ENCODE measurements at places on chromosomes 11 and 22. TPM values are rescaled to one million over a fixed set of nuclear protein-coding genes. Genes with fewer than 3 reads are reported as not detected.

Gene DBX1
- not detected for total RNA-seq

GRCh38 chr11:3894128-3894731 lies 38.8 kb downstream of the STIM1 start:
- H3K27me3 ChIP-seq: no peaks in the 10 kb centered on the region
- DNase-seq: no peak
- no peaks in the 10 kb centered on the region for H3K36me3 ChIP-seq
- peak overlapping the region; percentile 70 for H3K27ac ChIP-seq

DNA sequence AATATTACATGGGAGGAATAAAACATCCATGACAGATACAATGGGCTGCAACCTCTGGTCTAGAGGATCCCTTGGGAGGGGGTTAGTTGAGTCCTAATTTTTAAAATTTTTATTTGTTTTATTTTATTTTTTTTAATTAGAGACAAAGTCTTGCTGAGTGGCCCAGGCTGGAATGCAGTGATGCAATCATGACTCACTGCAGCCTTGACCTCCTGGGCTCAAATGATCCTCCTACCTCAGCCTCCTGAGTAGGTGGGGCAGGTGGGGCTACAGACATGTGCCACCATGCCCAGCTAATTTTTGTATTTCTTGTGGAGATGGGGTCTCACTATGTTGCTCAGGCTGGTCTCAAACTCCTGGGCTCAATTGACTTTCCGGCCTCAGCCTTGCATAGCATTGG lies 43.1 kb downstream of the FDX1 start:
- H3K36me3 ChIP-seq: no peaks in the 10 kb centered on the region
- H3K27ac ChIP-seq: no peak overlapping the region
- no peak overlapping the region for H3K4me3 ChIP-seq
- H3K4me1 ChIP-seq: no peaks in the 10 kb centered on the region

- H3K4me1 ChIP-seq: peaks cover 7% of the 10 kb centered on the region
- H3K27me3 ChIP-seq: no peaks in the 10 kb centered on the region
- H3K27ac ChIP-seq: no peak overlapping the region
- no peak for DNase-seq
- H3K36me3 ChIP-seq: no peaks in the 10 kb centered on the region
Measured at GRCh38 chr22:44628835-44629234, 73.2 kb upstream of the PRR5 start.

DNA sequence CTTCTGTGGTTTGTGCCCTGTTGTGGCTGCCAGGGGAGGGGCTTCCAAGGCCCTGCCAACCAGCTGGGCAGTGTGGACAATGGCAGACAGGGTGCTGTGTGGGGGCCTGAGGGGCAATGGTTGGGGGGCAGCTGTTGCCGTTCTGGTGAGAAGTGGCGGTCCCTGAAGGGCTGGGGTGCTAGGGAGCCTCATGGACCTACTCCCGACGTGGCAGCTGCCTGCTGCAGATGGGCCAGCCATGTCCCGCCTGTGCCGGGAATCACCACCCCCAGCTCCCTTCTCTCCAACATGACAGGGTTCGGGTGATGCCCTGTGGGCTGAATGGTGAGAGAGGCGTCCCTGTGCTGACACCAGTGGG lies 74.2 kb downstream of the KCNQ1 start:
- no peak overlapping the region for H3K4me3 ChIP-seq
- H3K4me1 ChIP-seq: peaks cover 32% of the 10 kb centered on the region
- peaks cover 35% of the 10 kb centered on the region for H3K27me3 ChIP-seq
- H3K36me3 ChIP-seq: no peaks in the 10 kb centered on the region
- no peak overlapping the region for H3K27ac ChIP-seq

- no peaks in the 10 kb centered on the region for H3K27me3 ChIP-seq
- no peak for DNase-seq
- no peak overlapping the region for H3K4me3 ChIP-seq
- H3K36me3 ChIP-seq: no peaks in the 10 kb centered on the region
Measured at GRCh38 chr11:27839226-27839913, 139.1 kb upstream of the BDNF start.

Gene SPINDOC
- total RNA-seq: 33.0 TPM

- no peak overlapping the region for H3K4me3 ChIP-seq
- no peak for DNase-seq
- no peak overlapping the region for H3K27ac ChIP-seq
- no peaks in the 10 kb centered on the region for H3K27me3 ChIP-seq
- no peaks in the 10 kb centered on the region for H3K4me1 ChIP-seq
Measured at GRCh38 chr11:100941033-100941432, 188.6 kb downstream of the PGR start.

- H3K27ac ChIP-seq: no peak overlapping the region
- H3K4me3 ChIP-seq: no peak overlapping the region
- DNase-seq: no peak
- H3K27me3 ChIP-seq: no peaks in the 10 kb centered on the region
- peaks cover 92% of the 10 kb centered on the region for H3K36me3 ChIP-seq
Measured at GRCh38 chr22:21622011-21622918, 7.6 kb downstream of the YDJC start.

DNA sequence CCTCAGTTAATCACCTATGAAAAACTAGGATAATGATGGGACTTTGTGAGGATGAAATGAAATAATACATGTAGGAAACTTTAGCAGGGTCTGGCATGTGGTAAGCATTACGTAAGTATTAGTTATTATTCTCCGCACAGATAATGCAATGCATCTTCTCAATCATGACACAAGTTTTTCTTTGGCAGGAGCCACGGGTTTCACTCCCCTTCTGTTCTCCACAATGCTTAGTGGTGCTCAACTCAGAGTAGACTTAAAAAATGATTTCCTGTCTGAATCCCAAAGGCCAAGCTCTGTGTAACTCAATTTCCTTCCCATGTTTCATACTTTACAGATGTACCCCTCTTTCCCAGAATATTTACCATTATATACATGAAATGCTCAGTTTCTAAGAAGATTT lies 82.9 kb downstream of the CCDC34 start:
- DNase-seq: no peak
- no peaks in the 10 kb centered on the region for H3K36me3 ChIP-seq
- no peak overlapping the region for H3K4me3 ChIP-seq
- H3K4me1 ChIP-seq: no peaks in the 10 kb centered on the region

DNA sequence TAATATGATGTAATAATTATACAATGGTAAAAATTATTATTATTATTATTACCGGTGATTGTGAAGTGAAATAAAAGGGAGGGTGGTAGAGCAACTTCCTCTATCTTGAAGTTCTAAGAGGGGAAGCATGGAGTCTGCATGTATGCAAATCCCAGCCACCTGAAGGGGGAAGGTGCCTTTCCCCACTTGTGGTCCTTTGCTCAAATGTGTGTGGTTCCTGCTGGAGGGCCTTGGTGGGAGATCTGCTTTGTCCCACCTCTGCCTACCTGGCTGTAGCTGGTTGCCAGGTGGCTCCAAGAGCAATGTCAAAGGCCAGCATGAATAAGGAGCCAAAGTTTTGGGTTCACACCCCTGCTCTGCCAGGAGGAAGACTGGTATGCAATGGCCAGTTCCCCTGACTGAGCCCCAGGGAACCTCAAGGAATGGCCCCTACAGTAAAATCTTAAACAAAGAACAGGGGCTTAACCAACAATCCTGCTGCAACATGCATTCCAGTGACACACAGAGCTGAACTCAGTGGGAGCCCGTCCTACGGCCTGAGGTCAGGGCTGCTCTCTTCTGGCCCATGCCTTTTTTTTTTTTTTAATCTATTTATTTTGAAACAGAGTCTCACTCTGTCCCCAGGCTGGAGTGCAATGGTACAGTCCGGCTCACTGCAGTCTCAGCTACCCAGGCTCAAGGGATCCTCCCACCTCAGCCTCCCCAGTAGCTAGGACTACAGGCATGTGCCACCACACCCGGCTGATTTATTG lies 8.5 kb downstream of the TMEM132A start:
- no peaks in the 10 kb centered on the region for H3K4me1 ChIP-seq
- H3K4me3 ChIP-seq: no peak overlapping the region
- DNase-seq: no peak
- peaks cover 77% of the 10 kb centered on the region for H3K27me3 ChIP-seq
- no peaks in the 10 kb centered on the region for H3K36me3 ChIP-seq

GRCh38 chr22:41383085-41383484 lies 1.3 kb downstream of the TEF start:
- DNase-seq: no peak
- no peaks in the 10 kb centered on the region for H3K36me3 ChIP-seq
- H3K4me3 ChIP-seq: no peak overlapping the region

GRCh38 chr11:940496-941135 lies 14.9 kb downstream of the AP2A2 start:
- no peak overlapping the region for H3K4me3 ChIP-seq
- H3K27me3 ChIP-seq: no peaks in the 10 kb centered on the region
- peaks cover 19% of the 10 kb centered on the region for H3K4me1 ChIP-seq
- H3K36me3 ChIP-seq: peaks cover 12% of the 10 kb centered on the region

DNA sequence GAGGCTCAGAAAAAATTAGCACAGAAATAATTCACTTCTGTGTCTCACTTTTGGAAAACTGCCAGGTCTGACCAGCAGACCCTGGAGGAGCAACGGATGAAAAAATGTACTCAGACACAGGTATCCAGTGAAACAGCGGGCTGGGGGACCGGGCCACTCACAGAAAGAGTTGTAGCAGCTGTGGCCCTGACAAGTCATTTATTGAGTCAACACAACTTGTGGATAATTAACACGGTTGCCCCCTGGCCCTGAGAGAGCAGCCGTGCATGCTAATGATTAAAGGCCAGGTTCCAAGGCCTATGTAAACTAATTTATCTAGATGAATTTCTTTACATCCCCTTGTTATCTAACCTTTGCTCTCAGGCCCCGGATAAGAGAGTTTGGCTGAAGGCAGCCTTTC lies 131.3 kb downstream of the AASDHPPT start:
- H3K27ac ChIP-seq: no peak overlapping the region
- no peaks in the 10 kb centered on the region for H3K4me1 ChIP-seq
- H3K27me3 ChIP-seq: no peaks in the 10 kb centered on the region
- no peaks in the 10 kb centered on the region for H3K36me3 ChIP-seq

Gene MUC5AC
- under 0.01 TPM for total RNA-seq

- H3K27me3 ChIP-seq: no peaks in the 10 kb centered on the region
- H3K4me3 ChIP-seq: no peak overlapping the region
- peaks cover 53% of the 10 kb centered on the region for H3K4me1 ChIP-seq
- DNase-seq: peak; percentile 40
- peaks cover 49% of the 10 kb centered on the region for H3K36me3 ChIP-seq
Measured at GRCh38 chr11:62889484-62890437, 9.1 kb downstream of the SLC3A2 start.

Gene ROM1
- 2.6 TPM for total RNA-seq

Gene SLC22A6
- total RNA-seq: not detected

Gene TSSK2
- total RNA-seq: not detected

DNA sequence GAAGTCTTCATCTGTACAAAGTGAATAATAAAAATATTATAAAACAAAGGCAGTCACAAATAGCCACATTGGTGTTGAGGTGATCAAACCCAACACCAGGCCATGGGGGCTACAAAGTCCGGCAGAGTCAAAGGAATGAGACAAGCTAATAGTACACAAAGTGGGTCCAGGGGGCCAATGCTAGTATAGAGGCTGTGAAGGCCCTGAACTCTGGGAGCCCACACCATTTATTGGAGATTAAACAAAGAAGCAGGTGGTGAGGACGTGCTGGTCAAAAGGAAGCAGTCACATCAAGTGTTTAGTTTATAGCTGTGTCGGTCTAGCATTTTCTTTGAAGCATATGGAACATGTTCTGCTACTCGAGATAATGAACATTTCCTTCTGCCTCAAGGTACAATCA lies 58.6 kb upstream of the CCT8L2 start:
- H3K27ac ChIP-seq: no peak overlapping the region
- H3K4me1 ChIP-seq: no peaks in the 10 kb centered on the region
- H3K36me3 ChIP-seq: peaks cover 52% of the 10 kb centered on the region
- no peaks in the 10 kb centered on the region for H3K27me3 ChIP-seq

Gene IFITM1
- total RNA-seq: 717 TPM

- no peaks in the 10 kb centered on the region for H3K36me3 ChIP-seq
- H3K27me3 ChIP-seq: no peaks in the 10 kb centered on the region
- no peak for DNase-seq
- no peak overlapping the region for H3K27ac ChIP-seq
- H3K4me1 ChIP-seq: peaks cover 17% of the 10 kb centered on the region
- no peak overlapping the region for H3K4me3 ChIP-seq
Measured at GRCh38 chr11:63553759-63554158, 9.4 kb downstream of the PLAAT2 start.

DNA sequence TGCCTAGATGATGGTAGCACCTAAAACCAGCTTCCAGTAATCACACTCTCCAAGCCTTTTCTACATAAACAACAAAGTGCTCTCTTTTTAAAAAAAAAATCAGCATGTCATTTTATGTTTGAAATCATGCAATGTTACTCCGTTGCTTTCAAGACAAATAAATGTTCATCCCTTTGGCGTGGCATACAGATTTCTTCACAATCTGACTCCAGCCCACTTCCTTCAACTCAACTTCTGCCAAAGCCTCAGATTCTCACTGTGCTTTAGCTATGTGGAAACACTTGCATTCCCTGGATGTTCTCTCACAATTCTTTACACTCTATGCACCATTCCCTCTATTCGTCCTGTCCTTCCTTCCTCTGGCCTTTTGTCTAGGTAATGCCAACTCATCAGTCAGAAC lies 206.3 kb upstream of the BLID start:
- no peak overlapping the region for H3K4me3 ChIP-seq
- DNase-seq: no peak
- no peak overlapping the region for H3K27ac ChIP-seq
- no peaks in the 10 kb centered on the region for H3K36me3 ChIP-seq

- no peaks in the 10 kb centered on the region for H3K27me3 ChIP-seq
- H3K36me3 ChIP-seq: peaks cover 3% of the 10 kb centered on the region
- no peaks in the 10 kb centered on the region for H3K4me1 ChIP-seq
Measured at GRCh38 chr11:8631395-8632118, 37.5 kb upstream of the STK33 start.

Gene MS4A6E
- not detected for total RNA-seq

- no peak overlapping the region for H3K4me3 ChIP-seq
- H3K27ac ChIP-seq: no peak overlapping the region
- no peaks in the 10 kb centered on the region for H3K36me3 ChIP-seq
Measured at GRCh38 chr11:71263386-71263785, 11.0 kb upstream of the SHANK2 start.

- H3K36me3 ChIP-seq: no peaks in the 10 kb centered on the region
- H3K4me1 ChIP-seq: no peaks in the 10 kb centered on the region
- no peak overlapping the region for H3K4me3 ChIP-seq
- no peak for DNase-seq
Measured at GRCh38 chr22:36963302-36963701, 49.9 kb downstream of the CSF2RB start.

Gene OR52N4
- not detected for total RNA-seq

Gene HORMAD2
- not detected for total RNA-seq

DNA sequence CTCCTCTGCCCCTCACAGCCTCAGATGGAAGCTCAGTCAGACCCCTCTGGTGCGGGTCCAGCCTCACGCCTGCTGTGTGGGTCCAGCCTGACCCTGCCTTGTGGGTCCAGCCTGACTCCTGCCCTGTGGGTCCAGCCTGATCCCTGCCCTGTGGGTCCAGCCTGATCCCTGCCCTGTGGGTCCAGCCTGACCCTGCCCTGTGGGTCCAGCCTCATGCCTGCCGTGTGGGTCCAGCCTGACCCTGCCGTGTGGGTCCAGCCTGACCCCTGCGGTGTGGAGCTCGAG lies 445.3 kb downstream of the BRD1 start:
- H3K27ac ChIP-seq: no peak overlapping the region
- H3K4me3 ChIP-seq: no peak overlapping the region
- no peaks in the 10 kb centered on the region for H3K4me1 ChIP-seq
- H3K27me3 ChIP-seq: peaks cover 27% of the 10 kb centered on the region
- H3K36me3 ChIP-seq: no peaks in the 10 kb centered on the region

- H3K4me1 ChIP-seq: peaks cover 86% of the 10 kb centered on the region
- H3K27me3 ChIP-seq: no peaks in the 10 kb centered on the region
- H3K27ac ChIP-seq: peak overlapping the region; percentile 57
- H3K4me3 ChIP-seq: no peak overlapping the region
Measured at GRCh38 chr22:50308986-50309600, 1.6 kb upstream of the PLXNB2 start.
